Stimulated activated CD8-positive, alpha-beta memory T cell treated with anti-CD3 and anti-CD28 coated beads, Interleukin-4, amount 100 ng/mL, for 48 hours (primary cell): ENCODE measurements at places on chromosomes 6 and 20.
A peak's percentile ranks its signal among the peaks of the same experiment; 100 is the strongest.

- DNase-seq = no peak
Observed at GRCh38 chr20:61621852-61622251, 369.8 kb downstream of the CDH4 start.

DNA sequence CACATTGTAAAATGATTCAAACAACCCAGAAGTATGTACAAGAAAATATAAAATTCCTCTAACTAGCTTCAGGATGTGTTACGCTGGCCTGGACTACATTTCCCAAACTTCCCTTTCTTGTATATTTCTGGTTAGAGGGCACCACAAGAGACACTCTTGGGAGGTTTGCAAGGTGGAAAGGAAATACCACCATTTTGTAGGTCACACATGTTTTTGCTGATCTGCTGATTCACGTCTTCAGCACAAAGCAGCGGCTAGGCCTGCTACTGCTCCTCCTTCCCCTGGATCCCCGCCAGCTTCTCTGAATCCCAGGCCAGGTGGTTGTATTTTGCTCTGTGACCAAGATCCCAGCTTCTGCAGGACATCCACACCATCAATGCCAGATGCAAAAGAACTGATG, 104.2 kb downstream of the AGPAT4 start:
- no peak for DNase-seq

DNA sequence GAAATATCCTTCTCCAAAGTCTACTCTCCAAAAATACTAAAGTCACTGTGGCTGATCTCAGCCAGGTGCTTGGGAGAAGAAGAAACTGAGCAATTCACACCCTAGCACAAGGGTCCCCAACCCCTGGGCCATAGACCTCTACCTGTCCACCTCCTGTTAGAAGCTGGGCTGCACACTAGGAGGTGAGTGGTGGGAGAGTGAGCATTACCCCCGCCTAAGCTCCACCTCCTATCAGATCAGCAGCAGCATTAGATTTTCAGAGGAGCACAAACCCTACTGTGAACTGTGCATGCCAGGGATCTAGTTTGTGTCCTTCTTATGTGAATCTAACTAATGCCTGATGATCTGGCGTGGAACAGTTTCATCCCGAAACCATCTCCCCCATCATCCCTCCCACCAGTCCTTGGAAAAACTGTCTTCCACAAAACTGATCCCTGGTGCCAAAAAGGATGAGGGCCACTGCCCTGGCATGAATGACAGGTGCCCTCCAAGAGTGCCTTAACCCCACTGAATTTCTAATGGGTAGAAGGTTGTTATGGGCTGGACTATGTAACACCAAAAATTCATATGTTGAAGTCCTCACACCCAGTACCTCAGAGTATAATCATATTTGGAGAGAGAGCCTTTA, 109.2 kb upstream of the CDYL start:
- DNase-seq = peak; percentile 7

DNA sequence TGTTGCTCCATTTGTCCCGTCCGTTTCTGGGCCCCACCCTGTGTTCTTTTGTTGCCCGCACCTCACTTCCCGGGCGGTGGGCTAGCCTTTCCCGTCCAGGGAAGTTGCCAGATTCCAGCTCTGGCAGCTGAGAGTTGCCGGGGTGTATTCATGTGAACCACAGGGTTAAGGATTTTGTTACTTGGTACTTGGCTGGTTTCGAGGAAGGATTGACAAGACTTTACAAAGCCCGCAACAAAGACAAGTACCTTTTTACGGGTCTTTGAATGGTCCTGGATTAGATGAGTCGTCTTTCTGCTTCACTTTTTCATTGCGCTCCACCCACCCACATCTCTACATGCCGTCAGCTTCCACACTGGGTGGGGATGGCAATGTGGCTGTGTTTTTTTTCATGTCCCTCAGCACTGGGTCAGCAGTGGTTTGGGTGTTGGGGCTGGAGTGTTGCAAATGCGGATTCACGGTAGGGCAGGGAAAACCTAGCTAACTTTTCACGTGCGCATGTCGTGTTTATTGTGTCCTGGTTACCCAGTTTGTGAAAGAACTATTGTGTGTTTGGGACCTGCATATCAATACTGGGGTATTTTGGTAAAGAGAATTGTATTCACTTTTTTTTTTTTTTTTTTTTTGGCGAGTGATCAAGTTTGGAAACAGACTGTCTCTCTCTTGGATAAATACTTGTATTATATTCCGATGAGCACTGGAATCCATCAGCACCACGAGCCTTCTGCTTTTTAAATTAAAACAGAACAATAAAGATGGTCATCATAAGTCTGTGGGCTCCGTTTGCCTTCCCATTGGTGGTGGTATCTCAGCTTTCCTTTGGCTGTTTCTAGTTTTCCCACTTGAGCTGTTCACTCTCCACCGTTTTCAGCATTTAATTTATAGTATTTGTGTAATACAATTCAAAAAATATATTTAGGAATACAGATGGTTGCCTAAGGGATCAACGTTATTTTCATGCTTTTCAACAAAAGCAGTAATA, 1.2 kb downstream of the DUSP22 start:
- DNase-seq = peak; percentile 60

- DNase-seq = peak; percentile 56
Observed at GRCh38 chr6:24547243-24547642, 52.5 kb downstream of the ALDH5A1 start.

GRCh38 chr6:114051031-114051430, 80.1 kb upstream of the HDAC2 start:
- DNase-seq = no peak

GRCh38 chr6:148745926-148746325, 904 bp upstream of the UST start:
- DNase-seq = no peak
